Stimulated activated CD8-positive, alpha-beta memory T cell treated with anti-CD3 and anti-CD28 coated beads, Interleukin-12 subunit alpha, Interleukin-12 subunit beta, amount 100 ng/mL, for 1 hour (primary cell): ENCODE measurements at places on chromosomes 16 and 17.

DNA sequence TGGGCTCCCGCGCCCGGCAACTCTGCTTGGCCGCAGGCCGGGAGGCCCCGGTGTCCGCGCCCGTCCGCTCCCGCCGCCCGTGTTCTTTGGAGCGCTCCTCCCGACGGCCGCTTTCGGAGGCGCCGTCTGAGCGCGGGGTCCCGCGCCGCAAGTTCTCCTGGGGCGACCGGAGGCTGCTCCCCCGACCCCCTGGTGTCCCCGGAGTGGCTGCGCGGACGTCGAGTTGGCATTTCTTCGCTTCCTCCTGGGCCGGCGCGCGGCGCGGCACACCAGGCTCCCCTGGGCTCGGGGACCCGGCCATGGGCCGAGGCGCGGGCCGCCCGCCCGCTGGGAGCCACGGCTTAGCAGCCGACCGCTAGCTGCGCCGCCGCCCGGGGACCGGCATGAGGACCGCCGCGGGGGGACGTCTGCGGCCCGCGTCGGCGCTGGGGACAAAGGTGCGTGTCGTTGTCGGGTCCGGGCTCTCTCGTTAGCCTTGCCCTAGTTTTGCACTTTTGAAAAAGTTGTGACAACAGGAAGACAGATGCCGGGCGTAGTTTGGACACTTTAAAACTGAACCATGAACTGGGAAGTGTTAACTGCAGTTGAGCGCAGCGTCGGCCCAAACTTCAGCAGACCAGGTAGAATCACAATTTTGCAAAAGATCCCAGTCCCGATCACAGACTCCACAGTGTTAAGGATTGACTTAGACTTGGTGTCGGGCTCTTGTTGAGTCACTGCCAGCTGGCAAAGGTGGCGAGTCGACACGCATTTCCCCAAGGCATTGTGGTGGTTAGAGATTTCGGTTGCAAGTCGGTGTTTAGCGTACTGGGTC is 700 bp downstream of the UBN1 start:
- DNase-seq = peak; percentile 2

GRCh38 chr17:66508896-66509844 is 206.8 kb downstream of the PRKCA start:
- no peak for DNase-seq

DNA sequence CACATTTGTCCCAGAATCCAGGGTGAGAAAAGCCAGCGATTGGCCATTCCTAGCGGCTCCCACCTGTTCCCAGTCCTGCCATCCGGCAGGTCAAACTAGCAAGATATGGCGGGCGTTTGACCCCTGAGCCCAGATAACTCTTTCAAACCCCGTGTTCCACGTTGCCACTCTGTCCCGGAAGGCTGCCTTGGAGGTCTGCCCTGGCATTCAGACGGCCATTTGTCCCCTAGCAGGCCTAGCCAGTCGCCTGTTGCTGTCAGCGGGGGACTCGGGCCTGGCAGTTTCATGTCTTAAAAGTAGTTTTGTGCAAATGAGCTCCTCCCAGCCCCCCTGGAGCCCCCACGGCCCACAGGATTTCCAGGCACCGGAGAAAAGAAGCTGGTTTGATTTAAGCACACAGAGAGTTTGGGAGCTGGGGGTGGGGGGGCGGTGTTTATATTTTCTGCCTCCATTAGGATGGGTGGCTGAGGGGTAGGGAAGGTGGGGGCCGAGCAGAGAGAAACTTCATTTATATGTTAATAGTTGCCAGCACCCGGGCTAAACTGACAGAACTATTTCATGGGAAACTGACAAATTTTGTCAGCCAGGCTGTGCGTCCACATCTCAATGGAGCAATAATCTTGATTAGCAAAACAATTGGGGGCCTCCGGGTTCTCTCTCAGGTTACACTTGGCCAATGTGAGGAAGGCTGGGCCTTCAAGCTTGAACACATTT is 240.9 kb upstream of the SALL1 start:
- no peak for DNase-seq

DNA sequence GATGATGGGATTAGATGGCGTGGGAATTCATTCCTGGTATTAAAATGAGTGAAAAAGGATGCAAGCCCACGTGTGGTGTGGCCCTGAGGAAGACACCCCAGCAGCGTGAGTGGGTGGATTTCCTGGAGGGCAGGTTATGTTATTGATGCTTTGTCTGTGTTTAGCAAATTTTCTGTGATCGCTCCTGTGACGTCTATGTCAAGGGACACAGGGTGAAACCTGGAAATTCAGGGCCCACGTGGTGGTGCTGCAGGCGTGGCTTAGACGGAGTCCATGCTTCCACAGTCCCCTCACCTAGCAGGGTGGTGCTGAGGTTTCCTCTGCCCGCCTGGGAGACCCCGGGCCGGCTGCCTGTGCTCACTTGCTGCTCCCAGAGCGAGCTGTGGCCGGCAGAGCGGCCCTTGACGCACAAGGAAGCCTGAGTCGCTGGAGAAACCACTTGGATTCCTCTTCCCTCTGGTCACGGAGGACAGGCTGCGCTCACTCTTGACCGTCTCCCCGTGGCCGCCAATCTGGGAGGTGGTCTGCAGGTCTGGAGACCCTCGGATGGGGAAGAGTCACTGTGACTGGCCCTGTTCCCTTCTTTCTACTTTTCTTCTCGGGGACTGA is 23.4 kb downstream of the BAIAP2 start:
- DNase-seq = no peak

- DNase-seq = peak; percentile 98
Observed at GRCh38 chr17:58517928-58518609, 3.6 kb upstream of the MTMR4 start.

DNA sequence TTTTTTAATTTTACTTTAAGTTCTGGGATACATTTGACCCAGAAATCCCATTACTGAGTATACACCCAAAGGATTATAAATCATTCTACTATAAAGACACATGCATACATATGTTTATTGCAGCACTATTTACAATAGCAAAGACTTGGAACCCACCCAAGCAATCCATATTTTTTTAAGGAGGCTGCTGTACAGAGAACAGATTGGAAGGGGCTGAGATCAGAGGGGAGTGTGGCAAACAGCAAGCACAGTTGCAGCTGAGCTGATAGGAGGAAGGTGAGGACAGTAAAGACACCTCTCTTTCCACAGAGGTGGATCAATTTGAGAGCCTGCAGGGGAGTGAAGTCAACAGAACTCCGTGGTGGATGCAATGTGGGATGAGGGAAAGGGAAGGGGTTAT is 10.2 kb upstream of the TMEM238L start:
- DNase-seq = no peak

GRCh38 chr16:49961089-49961488 is 63.9 kb upstream of the CNEP1R1 start:
- no peak for DNase-seq

DNA sequence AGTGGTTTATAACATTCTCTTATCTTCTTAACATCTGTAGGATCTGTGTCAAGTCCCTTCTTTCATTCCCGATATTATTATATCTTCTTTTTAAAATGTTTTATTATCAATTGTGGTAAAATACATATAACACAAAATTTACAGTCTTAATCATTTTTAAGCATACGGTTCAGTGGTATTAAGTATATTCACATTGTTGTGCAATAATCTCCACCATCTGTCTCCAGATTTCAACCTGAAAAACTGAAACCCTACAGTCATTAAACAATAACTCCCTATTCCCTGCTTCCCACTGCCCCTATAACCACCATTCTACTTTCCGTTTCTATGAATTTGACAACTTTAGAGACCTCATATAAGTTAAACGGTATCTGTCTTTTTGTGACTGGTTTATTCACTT is 45.5 kb downstream of the CEP112 start:
- no peak for DNase-seq

- DNase-seq = peak; percentile 54
Observed at GRCh38 chr17:50909765-50910605, 43.8 kb upstream of the TOB1 start.

DNA sequence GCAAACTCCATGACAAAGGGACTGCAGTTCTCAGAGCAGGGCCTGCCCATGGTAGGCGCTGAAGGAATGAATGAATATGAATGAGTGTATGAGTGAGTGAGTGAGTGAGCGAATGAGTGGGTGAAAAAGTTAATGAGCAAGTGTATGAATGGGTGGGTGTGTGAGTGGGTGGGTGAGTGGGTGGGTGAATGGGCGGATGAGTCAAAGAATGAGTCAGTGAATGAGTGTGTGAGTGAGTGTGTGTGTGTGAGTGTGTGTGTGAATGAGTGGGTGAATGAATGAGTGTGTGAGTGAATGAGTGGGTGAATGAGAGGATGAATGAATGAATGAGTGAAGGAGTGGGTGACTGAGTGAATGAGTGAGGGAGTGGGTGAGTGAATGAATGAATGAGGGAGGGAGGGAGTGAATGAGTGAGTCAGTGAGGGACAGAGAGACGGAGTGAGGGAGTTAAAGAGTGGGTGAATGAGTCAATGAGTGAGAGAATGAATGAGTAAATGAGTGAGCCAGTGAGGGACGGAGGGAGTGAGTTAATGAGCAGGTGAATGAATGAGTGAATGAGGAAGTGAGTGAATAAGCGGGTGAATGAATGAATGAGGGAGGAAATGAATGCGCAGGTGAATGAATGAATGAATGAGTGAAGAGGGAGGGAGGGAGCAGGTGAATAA is 11.1 kb upstream of the CHMP6 start:
- DNase-seq = no peak

- no peak for DNase-seq
Observed at GRCh38 chr17:76993651-76994050, 125.4 kb downstream of the MGAT5B start.

DNA sequence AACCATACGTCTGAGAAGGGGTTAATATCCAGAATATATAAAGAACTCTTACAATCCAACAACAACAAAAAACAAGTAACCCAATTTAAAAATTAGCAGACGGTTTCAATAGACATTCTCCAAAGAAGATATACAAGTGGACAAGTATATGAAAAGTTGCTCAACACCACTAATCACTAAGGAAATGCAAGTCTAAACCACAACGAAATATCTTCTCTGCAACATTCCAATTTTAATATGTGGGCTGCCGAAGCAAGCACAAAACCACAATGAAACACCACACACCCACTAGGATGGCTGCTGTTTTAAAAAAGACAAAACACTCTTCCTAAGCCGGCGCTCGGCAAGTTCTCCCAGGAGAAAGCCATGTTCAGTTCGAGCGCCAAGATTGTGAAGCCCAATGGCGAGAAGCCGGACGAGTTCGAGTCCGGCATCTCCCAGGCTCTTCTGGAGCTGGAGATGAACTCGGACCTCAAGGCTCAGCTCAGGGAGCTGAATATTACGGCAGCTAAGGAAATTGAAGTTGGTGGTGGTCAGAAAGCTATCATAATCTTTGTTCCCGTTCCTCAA is 5.9 kb upstream of the SLC13A2 start:
- no peak for DNase-seq

GRCh38 chr16:49693445-49693844 is 162.5 kb downstream of the ZNF423 start:
- no peak for DNase-seq

DNA sequence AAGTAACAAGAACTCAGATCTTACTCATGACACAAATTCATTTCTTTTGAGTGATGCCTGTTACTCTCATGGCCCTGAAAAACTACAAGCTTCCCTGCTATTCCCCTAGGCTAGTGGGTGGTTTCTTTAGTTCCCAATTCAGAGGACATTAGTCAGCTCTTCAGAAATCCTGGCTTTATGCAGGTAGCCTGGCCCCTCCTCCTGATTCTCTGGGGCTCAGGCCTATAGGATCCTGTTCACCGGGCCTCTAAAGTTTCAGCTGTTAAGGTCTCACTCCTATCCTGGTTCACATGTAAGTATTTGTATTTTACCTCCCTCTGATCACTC is 87.3 kb upstream of the IRX5 start:
- DNase-seq = no peak

GRCh38 chr17:75950855-75951554 is 10.2 kb upstream of the FBF1 start:
- DNase-seq = no peak

DNA sequence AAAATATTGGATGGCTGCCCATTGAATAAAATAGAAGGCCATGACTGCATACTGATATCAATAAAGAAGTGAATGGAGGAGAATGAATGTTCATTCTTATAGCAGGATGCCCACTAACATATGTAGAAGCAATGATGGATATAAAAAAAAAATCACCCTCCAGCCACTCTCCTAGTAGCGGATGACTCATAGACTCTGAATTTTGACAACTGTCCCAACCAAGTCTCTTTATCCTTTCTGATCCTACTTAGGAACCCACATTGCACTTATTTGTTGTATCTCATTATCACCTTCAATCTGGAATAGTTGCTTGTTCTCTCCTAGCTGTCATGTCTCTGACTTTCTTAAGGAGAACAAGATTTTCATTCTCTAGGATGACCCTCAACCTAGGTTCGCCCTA is 429.9 kb downstream of the HS3ST3B1 start:
- DNase-seq = no peak

DNA sequence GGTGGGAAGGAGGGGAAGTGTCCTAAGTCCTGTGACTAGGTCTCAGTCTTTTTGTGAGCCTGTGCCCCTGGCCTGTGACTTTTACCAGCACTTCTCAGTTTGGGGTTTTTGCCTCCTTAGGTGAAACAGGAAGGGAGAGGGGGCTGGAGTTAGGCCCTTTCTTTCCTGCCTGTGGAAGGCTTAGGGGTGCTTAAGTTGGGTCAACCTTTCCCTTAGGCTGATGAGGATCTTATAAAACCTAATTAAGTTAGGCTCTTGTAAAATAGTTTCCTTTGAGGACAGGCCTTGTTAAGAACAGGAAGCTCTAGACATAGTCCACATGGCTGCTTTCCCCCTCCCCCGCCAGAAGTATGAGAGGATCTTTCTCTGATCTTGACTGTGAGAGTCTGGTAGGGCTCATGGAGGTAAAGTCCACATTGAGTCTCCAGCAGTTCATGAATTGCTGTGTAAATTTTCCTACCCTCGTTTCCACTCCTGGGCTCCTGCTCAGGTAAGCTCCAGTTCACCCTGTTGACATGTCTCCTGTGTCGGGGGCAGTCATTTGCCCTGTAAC is 17.0 kb upstream of the DNASE1 start:
- DNase-seq = no peak

DNA sequence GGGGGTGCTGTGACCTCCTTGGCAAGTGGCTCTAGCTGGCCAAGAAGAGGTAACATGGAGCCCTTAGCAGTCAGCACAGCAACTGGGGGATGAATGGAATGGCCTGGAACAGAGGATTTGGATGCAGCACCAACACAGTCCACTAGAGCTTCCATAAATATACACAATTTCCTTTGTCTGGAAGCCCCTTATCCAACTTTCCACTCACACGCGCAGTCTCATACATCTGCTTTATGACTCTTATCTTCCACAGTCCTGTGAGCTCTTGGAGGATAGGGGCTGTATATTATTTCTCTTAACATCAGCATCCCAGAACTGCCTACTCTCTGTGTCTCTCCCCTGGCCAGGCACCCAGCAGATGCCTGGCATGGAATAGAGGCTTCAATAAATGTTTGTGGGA is 235.6 kb upstream of the MAF start:
- DNase-seq = no peak

GRCh38 chr17:39573447-39574298 is 34.0 kb downstream of the NEUROD2 start:
- DNase-seq = no peak

DNA sequence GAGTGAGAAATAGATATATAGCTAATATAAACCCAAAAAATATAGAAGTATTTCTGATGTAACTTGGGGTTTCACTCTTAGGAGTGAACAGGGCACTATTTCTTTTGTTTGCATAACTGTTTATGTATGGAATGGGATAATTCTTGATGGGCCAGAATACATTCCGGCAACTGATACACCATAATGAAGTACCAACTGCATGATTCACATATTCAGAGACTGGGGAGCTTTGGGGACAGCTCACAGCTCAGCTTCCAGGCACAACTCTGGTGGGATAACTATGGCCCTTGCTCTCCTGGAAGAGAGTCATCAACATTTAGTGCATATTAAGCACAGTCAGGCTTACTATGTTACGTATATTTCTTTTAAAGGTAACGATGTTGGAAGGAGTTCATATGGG is 42.1 kb upstream of the ADCY7 start:
- no peak for DNase-seq

- DNase-seq = no peak
Observed at GRCh38 chr17:68260051-68260762, 12.4 kb downstream of the AMZ2 start.
